Immature natural killer cell (primary cell): ENCODE measurements at places on chromosomes 16 and 17. TPM values are rescaled to one million over a fixed set of nuclear protein-coding genes. Genes with fewer than 3 reads are reported as not detected.

The PRAC1 gene
- polyA plus RNA-seq = not detected

The BEAN1 gene
- not detected for polyA plus RNA-seq

The CSH1 gene
- not detected for polyA plus RNA-seq

The ACSM3 gene
- polyA plus RNA-seq = 5.5 TPM

The C16orf46 gene
- polyA plus RNA-seq = 0.16 TPM

The TEX19 gene
- not detected for polyA plus RNA-seq

The NPW gene
- polyA plus RNA-seq = not detected

GRCh38 chr16:88703486-88704309 lies 2.5 kb downstream of the RNF166 start:
- H3K27me3 ChIP-seq = peaks cover 56% of the 10 kb centered on the region
- DNase-seq = peak; percentile 87
- peaks cover 72% of the 10 kb centered on the region for H3K4me1 ChIP-seq
- H3K27ac ChIP-seq = peak overlapping the region; percentile 92
- H3K4me3 ChIP-seq = peak overlapping the region; percentile 88

- no peak overlapping the region for H3K4me3 ChIP-seq
- H3K36me3 ChIP-seq = peaks cover 3% of the 10 kb centered on the region
- peak; percentile 21 for DNase-seq
- H3K27me3 ChIP-seq = no peaks in the 10 kb centered on the region
- H3K4me1 ChIP-seq = peaks cover 15% of the 10 kb centered on the region
Observed at GRCh38 chr16:56950881-56951771, 10.6 kb upstream of the CETP start.

GRCh38 chr17:39114723-39115122 lies 36.7 kb downstream of the PLXDC1 start:
- DNase-seq = no peak
- peaks cover 4% of the 10 kb centered on the region for H3K4me1 ChIP-seq
- H3K36me3 ChIP-seq = no peaks in the 10 kb centered on the region
- no peaks in the 10 kb centered on the region for H3K27me3 ChIP-seq

GRCh38 chr17:77083531-77083930 lies 57.2 kb upstream of the SEC14L1 start:
- no peaks in the 10 kb centered on the region for H3K36me3 ChIP-seq
- H3K27me3 ChIP-seq = peaks cover 7% of the 10 kb centered on the region
- DNase-seq = no peak
- H3K27ac ChIP-seq = no peak overlapping the region

GRCh38 chr16:86027373-86028126 lies 128.6 kb downstream of the IRF8 start:
- H3K36me3 ChIP-seq = peaks cover 8% of the 10 kb centered on the region
- no peak overlapping the region for H3K4me3 ChIP-seq
- no peak overlapping the region for H3K27ac ChIP-seq
- no peaks in the 10 kb centered on the region for H3K4me1 ChIP-seq
- no peak for DNase-seq

- no peaks in the 10 kb centered on the region for H3K36me3 ChIP-seq
- no peak overlapping the region for H3K27ac ChIP-seq
- no peaks in the 10 kb centered on the region for H3K4me1 ChIP-seq
- peaks cover 2% of the 10 kb centered on the region for H3K27me3 ChIP-seq
- no peak overlapping the region for H3K4me3 ChIP-seq
- no peak for DNase-seq
Observed at GRCh38 chr16:16933861-16934260, 536.9 kb downstream of the XYLT1 start.

GRCh38 chr17:83096401-83097224 lies 17.2 kb downstream of the METRNL start:
- no peak overlapping the region for H3K27ac ChIP-seq
- peaks cover 55% of the 10 kb centered on the region for H3K27me3 ChIP-seq
- H3K4me3 ChIP-seq = no peak overlapping the region
- no peak for DNase-seq

GRCh38 chr17:15264542-15264941 lies 584 bp downstream of the PMP22 start:
- peaks cover 8% of the 10 kb centered on the region for H3K4me1 ChIP-seq
- H3K4me3 ChIP-seq = no peak overlapping the region
- H3K27me3 ChIP-seq = peaks cover 20% of the 10 kb centered on the region
- no peaks in the 10 kb centered on the region for H3K36me3 ChIP-seq

GRCh38 chr17:13690806-13691205 lies 89.1 kb upstream of the HS3ST3A1 start:
- no peaks in the 10 kb centered on the region for H3K27me3 ChIP-seq
- no peak for DNase-seq
- no peaks in the 10 kb centered on the region for H3K4me1 ChIP-seq
- no peaks in the 10 kb centered on the region for H3K36me3 ChIP-seq
- H3K4me3 ChIP-seq = no peak overlapping the region

DNA sequence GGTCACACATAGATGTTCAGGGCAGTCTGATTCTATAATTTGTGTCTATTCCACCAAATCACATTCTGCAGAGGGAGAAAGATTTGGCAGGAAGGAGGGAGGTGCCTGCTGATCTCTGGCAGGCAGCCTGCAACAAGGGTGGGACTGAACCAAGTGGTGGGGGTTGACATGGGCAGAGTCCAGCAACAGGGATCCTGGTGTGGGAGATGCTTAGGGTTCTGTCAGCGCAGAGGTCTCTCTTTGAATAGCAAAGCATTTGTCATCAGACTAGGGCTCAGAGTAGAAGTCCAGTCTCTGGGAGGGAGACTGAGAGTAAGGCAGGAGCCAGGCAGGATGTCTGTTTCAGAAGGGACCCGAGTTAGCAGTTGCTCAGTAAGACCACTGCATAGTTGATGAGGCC lies 94.6 kb downstream of the UTP18 start:
- no peaks in the 10 kb centered on the region for H3K36me3 ChIP-seq
- H3K4me3 ChIP-seq = no peak overlapping the region
- no peak for DNase-seq
- no peak overlapping the region for H3K27ac ChIP-seq
- no peaks in the 10 kb centered on the region for H3K4me1 ChIP-seq

DNA sequence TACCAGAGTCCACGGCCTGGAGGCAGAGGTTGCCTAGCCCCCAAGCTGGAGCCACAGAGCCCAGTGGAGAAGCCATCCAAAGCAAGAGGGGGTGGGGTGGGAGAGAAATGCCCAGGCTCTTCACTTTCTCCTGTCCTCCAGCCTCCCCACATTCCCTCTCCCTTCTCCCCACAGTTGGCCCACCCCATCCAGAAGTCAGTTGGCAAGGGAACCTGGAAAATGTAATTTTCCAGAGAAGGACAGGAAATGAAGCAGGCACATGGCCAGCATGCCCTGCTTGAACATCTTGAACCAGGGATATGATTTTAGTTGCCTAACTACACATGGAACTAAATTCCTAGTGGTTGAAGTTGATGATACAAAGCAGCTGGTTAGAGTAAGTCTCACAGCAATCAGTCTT lies 73.3 kb upstream of the IRX6 start:
- DNase-seq = no peak
- H3K27me3 ChIP-seq = peaks cover 2% of the 10 kb centered on the region
- no peak overlapping the region for H3K27ac ChIP-seq
- H3K36me3 ChIP-seq = no peaks in the 10 kb centered on the region
- H3K4me3 ChIP-seq = no peak overlapping the region

- no peak overlapping the region for H3K27ac ChIP-seq
- H3K4me1 ChIP-seq = peaks cover 8% of the 10 kb centered on the region
- peaks cover 11% of the 10 kb centered on the region for H3K27me3 ChIP-seq
- no peak overlapping the region for H3K4me3 ChIP-seq
Observed at GRCh38 chr17:8994319-8994718, 27.0 kb upstream of the NTN1 start.
